Natural killer cell treated with Interleukin-12 subunit alpha and Interleukin-12 subunit beta and Interleukin-15 and Interleukin-18, amount 100 ng/mL, for 72 hours (primary cell): ENCODE measurements at places on chromosomes 16 and 17. TPM values are rescaled to one million over a fixed set of nuclear protein-coding genes. Genes with fewer than 3 reads are reported as not detected.

GRCh38 chr16:57305159-57305811 lies 20.8 kb upstream of the PLLP start:
- no peaks in the 10 kb centered on the region for H3K36me3 ChIP-seq
- peaks cover 7% of the 10 kb centered on the region for H3K4me1 ChIP-seq
- peaks cover 5% of the 10 kb centered on the region for H3K27me3 ChIP-seq
- H3K27ac ChIP-seq: peak overlapping the region; percentile 68
- no peak overlapping the region for H3K4me3 ChIP-seq

NOG gene
- total RNA-seq: not detected

SEPTIN12 gene
- not detected for total RNA-seq

GRCh38 chr16:16062023-16062937 lies 112.9 kb downstream of the ABCC1 start:
- H3K27ac ChIP-seq: no peak overlapping the region
- DNase-seq: no peak
- peaks cover 21% of the 10 kb centered on the region for H3K4me1 ChIP-seq
- H3K27me3 ChIP-seq: no peaks in the 10 kb centered on the region

DNA sequence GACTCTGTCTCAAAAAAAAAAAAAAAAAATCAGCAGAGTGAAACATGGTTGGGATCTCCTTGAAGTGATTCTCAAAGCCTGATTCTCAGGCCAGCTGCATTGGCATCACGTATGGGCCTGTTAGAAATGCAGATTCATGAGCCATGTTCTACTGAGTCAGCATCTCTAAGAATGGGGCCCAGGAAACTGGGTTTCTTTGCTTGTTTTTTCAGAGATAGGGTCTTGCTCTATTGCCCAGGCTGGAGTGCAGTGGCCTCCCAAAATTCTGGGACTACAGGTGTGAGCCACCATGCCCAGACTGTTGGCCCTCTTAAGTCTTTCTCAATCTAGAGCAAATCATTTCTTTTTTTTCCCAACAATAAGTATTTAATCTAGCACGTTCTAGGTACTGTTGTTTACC lies 47.7 kb downstream of the CDK12 start:
- no peaks in the 10 kb centered on the region for H3K27me3 ChIP-seq
- H3K36me3 ChIP-seq: peaks cover 18% of the 10 kb centered on the region
- DNase-seq: no peak
- H3K27ac ChIP-seq: no peak overlapping the region
- no peak overlapping the region for H3K4me3 ChIP-seq

KREMEN2 gene
- total RNA-seq: not detected

- H3K27ac ChIP-seq: no peak overlapping the region
- no peak overlapping the region for H3K4me3 ChIP-seq
- H3K27me3 ChIP-seq: peaks cover 5% of the 10 kb centered on the region
- no peak for DNase-seq
- H3K36me3 ChIP-seq: no peaks in the 10 kb centered on the region
These were observed 56.2 kb downstream of the PRMT7 start for GRCh38 chr16:68367030-68367429.

GRCh38 chr17:56021681-56022190 lies 131.5 kb upstream of the ANKFN1 start:
- no peaks in the 10 kb centered on the region for H3K36me3 ChIP-seq
- no peaks in the 10 kb centered on the region for H3K4me1 ChIP-seq
- no peak overlapping the region for H3K4me3 ChIP-seq
- H3K27me3 ChIP-seq: peaks cover 9% of the 10 kb centered on the region
- H3K27ac ChIP-seq: no peak overlapping the region
- no peak for DNase-seq
